ENCODE measurements at places on chromosomes 1 and 21.

GRCh38 chr1:34005309-34005708 is 141.4 kb downstream of the HMGB4 start:
- DNase-seq = no peak

DNA sequence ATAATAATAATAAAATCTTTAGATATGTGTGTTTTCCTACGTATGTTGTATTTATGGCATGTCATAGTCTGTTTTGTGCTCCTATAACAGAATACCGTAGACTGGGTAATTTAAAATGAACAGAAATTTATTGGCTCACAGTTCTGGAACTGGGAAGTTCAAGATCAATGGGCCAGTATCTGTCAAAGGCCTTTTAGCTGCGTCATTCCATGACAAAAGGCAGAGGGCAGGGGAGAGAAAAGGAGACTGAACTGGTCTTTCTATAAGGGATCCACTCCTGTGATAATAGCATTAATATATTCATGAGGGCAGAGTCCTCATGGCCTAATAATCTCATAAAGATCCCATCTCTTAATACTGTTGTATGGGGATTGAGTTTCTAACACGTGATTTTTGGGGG is 7.1 kb upstream of the SFT2D2 start:
- DNase-seq = no peak

DNA sequence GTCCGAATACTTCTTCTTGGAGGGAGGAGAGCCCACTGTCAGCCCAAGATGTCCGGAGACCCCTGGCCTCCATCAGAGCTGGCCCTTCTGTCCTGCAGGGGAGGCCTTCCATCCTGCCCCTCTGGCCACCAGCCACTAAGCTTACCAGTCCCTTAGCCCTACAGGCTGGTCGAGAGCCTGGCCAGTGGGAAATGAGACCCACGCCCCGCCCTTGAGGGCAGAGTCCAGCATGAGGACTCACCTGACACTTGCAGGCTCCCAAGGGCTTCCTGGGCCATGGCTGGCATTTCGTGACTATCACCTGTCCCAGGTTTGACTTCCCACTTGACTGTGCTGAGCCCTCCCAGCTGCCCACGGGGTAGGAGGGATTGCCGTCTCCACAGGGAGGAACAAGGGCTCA is 361.8 kb upstream of the VAMP3 start:
- no peak for DNase-seq

DNA sequence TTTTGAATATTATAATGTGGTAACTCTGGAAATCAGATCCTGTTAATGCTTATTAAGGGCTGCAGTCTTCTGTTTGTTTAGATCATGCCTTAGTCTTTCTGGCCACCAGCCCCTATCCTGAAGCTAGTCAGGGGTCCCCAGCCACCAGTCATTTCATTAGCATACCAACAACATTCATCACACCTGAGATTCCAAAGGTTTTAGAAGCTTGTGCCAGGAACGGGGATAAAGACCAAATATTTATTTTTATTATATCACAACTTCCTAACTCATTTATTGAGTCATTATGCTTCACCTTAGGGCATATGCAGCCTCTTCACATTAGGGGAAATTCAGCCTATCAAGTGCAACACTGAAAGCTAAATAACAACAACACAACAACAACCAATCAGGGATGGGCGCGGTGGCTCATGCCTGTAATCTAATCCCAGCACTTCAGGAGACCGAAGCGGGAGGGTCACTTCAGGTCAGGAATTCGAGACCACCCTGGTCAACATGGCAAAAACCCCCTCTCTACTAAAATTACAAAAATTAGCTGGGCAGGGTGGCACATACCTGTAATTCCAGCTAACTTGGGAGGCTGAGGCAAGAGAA is 2.9 kb upstream of the PSEN2 start:
- DNase-seq = no peak

- DNase-seq = no peak
Measured at GRCh38 chr1:72284348-72285073, 2.2 kb upstream of the NEGR1 start.

DNA sequence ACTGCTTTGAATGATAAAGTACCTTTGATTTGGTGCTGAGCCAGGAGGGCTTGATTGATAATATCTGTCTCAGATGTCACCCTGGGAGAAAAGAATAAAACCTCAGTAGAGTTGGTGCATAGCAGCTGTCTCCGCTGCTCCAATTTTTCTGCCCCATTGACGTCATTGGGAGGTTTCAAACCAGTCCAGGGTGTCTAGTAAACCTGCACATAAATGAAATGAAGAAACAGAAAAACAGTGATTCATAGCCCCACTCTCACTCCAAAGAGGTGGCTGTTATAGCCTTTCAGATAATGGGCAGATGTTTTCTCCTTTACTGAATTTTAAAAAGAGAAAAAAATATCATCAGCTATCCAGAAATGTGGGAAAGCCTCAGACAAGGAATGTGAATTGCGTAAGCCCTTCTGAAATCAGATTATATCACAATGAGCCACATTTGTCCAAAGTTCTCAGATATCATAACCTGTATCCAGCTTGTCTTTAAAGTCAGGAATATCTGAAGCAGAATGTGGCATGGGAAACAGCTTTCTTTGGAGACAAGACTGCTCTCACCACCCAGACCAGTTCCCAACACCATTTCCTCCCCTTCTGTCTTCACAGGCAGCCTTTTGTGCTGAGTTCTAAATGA is 351.3 kb upstream of the SGIP1 start:
- no peak for DNase-seq

DNA sequence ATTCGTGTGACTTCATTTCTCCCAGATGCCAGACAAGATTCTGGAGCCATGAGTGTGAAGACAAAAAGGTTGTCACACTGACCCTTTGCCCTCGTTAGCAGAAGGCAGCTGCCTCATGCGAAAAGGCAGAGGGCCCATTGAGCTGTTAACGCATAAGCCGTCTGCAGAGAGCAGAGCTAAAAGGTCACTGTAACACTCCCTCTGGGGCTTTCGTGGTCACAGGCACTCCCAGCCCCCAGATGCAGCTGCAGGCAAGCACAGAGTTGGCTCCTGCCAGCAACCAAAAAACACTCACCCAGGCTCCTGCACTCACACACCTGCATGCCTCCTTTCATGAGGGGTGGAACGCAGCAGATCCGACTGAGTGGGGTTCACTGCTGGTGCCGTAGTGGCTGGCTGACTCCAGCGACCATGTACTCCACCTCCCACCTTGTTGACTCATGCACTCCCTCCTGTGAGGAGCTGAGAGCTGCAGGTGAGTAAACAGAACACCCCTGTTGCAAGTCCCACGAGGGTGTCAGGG is 287.5 kb downstream of the SMYD3 start:
- DNase-seq = no peak

- DNase-seq = no peak
Measured at GRCh38 chr1:214277704-214278635, 3.0 kb upstream of the SMYD2 start.

- no peak for DNase-seq
Measured at GRCh38 chr1:69321311-69321710, 246.4 kb upstream of the LRRC7 start.

GRCh38 chr1:208142590-208143382 is 101.4 kb downstream of the PLXNA2 start:
- no peak for DNase-seq

DNA sequence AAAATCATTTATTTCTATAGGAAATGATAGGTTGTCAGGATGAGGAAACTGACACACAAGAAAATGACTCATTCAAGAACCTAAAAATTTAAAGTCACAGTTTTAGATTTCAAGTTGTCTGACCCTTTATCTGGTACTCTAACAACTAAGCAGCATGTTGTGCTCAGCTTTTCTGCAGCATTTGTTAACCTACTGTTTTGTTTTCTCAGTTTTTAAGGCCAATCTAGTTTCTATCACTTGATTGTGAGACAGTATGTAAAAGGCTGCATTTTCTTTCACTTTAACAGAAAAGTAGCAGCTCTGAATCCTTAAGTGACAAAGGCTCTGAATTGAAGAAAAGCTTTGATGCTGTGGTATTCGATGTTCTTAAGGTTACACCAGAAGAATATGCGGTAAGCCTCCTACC is 59.1 kb downstream of the RALGPS2 start:
- DNase-seq = no peak

DNA sequence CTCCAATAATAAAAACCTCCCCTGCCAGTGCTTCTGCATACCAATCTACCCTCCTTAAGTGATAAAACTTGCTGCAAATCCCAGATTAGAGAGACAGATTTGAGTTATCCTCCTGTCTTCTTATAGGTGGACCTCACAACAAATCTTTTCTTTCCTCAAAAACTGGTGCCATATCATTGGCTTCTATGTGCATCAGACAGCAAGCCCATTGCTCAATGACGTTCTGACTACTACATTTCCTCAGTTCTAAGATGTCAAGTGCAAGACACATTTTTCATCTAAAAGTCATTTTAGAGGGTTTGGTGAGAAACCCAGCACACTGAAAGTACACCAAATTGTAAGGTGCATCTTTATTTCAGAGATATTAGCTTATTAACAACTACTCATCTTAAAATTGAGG is 107.8 kb upstream of the VAV3 start:
- DNase-seq = no peak

DNA sequence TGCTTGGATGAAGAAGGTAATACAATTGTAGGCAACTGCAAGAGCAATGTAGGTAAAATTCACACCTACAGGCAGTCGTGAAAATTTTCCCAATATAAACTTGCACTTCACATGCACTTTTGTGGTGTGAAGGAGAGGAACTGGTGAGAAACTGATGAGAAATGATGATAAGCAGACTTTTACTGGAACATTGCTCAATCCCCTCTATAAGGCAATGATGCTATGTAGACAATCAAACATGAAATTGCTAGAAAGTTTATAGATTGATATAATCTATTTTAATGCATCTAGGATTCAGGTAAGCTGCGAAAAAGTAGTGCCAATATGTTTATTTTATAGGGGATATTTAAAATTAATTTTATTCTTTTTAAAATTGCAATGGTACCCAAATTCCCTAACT is 802.2 kb downstream of the KCNT2 start:
- DNase-seq = no peak

DNA sequence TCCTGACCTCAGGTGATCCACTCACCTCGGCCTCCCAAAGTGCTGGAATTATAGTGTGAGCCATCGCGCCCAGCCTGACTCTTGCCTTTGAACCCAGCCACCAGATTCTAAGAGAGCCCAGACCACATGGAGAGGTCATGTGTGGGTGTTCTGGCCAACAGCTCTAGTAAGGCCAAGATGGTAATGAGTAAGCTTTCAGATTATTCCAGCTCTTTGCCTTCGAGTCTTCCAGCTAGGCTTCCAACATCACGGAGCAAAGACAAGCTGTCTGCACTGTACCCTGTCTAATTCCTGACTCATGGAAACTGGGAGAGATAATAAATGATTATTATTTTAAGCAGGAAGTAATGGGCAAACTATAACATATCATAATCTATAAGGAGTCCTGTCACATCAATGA is 14.8 kb upstream of the ZFP69B start:
- no peak for DNase-seq

DNA sequence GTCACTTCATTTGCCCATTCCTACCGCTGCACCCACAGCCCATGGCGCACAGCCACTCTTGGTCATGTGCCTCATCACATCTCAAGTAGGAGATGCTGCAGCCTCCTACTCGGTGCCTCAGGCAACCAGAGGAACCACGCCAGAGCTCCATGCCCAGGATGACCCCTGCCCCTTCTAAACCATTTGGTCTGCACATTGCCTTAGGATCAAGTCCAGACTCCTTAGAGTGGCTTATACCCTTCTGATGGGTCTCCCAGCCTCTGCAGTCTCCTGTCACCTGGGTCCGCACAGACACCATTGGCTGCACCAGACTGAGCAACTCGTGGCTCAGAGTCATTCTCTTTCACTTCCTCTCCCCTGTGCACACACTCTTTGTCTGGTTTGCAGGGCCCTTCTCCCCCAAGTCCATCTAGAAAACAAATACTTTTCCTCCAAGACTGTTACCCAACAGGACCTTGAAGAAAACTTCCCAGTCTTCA is 2.2 kb upstream of the ADORA3 start:
- no peak for DNase-seq

- no peak for DNase-seq
Measured at GRCh38 chr1:177849130-177849529, 120.7 kb downstream of the SEC16B start.

GRCh38 chr1:226638001-226638601 is 89.5 kb downstream of the STUM start:
- DNase-seq = no peak

GRCh38 chr1:16888860-16889816 is 6.6 kb upstream of the RNU1-2 start:
- no peak for DNase-seq

- DNase-seq = no peak
Measured at GRCh38 chr1:206717674-206717989, 32.9 kb downstream of the MAPKAPK2 start.

- no peak for DNase-seq
Measured at GRCh38 chr1:76231320-76231719, 156.8 kb downstream of the ST6GALNAC3 start.

GRCh38 chr1:202234331-202235002 is 40.9 kb downstream of the LGR6 start:
- DNase-seq = no peak

DNA sequence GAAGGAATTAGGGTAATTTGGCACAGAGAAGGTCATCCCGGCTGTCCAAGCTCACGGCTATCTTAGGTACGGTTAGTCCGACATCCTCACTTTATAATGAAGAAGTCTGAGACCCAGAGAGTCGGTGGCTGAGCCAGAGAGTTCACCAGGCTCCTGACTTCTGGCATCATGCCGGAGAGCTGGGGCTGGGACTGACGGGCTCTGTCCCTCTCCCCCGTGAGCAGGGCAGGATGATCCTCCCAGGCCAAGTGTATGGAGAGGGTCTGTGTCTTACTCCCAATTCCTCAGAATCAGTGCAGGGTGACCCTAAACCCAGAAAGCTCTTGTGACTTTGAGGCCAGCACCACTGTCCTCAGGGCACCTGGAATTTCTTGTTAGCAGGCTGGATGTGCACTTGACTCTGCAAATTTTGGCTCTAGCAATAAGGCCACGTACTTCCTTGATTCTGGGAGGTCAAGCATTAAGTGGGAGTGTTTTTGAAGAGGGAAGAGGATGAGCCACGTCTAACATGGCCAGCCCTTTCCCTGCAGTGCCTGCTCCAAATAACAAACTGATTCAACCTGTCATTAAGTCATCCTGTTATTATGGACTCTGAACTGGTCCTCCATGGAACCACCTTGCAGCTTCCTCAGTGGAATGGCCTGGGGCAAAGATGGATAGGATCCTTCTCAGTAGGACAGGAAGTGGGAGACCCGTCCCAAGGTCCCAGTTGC is 20.8 kb upstream of the BTG2 start:
- DNase-seq = no peak

All from activated T-cell treated with anti-CD3 and anti-CD28 coated beads for 1 hour (primary cell).